ENCODE measurements at places on chromosomes 16 and 17.

- no peak for DNase-seq
Measured at GRCh38 chr17:58383892-58384462, 32.0 kb upstream of the SUPT4H1 start.

- no peak for DNase-seq
Measured at GRCh38 chr17:76481071-76481655, 13.8 kb downstream of the AANAT start.

DNA sequence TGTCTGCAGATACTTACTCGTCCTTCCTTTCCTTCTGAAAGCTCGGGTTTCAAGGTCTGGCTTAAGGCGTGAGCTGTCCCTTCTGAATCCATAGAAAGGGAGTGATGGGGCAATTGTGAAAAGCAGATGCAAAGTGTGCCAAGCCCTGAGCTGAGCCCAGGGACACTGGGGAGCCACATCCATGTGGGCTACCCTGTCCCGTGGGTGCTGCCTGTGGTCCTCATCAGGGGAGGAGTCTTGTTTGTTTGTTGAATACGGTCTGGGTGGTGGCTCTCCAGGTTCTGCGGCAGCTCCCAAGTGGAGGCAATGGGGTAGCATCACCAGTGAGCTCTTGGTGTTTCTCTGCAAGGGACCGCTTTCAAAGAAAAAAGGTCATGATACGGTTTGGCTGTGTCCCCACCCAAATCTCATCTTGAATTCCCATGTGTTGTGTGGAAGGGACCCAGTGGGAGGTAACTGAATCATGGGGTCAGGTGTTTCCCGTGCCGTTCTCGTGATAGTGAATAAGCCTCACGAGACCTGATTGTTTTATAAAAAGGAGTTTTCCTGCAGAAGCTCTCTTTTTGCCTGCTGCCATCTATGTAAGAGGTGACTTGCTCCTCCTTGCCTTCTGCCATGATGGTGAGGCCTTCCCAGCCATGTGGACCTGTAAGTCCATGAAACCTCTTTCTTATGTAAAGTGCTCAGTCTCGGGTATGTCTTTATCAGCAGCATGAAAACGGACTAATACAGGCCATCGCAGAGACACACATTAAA lies 1.0 kb upstream of the ALG1 start:
- DNase-seq, result no peak

DNA sequence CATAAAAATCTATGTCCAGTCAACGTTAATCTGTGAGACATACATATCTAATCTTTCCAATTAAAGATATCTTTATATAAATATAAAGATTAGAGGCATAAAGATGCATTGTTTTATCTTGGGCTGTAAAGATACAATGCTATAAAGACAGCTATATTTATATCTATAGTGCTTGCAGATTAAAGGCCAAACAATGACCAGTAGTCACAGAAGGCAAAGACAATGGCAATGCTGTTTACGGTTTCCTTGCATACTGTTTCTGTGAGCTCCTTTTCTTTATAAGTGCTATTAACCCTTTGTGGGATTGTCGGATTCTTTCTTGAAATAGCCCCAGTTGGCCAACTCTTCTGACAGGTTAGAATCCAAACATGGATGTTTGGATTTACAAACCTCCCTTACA lies 85.5 kb upstream of the SALL1 start:
- DNase-seq, result no peak

DNA sequence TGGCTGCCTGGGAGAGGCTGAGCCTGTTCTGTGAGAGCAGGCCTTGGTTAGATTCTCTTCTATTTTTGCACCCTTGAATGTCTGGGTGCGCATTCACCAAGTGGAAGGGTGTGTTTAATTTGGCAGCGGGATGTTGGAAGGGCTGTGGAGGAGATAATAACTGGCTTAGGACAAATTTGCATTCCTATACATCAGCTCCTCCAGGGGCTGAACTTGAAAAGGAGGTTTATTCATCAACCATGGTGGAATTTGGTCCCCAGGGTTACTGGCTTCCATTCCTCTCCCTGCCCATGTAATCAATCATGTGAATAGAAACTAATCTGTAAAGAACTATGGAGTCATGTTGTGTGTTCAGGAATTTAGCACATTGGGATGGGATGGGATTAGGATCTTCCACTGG lies 100.2 kb upstream of the FOXF1 start:
- DNase-seq, result no peak

DNA sequence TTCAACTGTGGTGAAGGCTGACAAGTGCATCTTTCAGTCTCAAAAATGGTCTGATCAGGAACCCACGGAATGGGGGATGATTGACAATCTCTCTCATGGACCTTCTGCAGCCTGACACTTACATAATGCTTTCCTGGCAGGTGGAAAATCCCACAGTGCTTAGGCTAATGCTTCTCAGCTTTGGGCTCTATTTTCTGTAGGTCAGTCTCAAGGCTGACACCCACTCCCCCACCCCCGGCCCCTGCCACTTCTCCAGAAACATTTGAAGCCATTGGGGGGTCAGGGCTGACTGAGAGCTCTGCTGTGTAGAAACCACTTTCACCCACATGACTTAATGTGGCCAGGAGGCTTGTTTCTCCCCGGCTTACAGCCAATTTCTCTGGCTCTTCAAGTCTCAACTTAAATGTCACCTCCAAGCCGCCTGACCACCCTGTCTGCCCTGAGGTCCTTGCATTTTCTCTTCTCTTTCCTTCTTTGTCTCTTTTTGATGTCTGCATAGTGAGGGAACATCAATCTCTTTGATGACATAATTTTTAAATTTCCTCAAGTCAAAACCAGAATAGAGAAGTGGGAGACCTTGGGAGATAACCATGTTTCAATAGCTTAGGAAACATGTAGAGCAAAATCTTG lies 16.7 kb upstream of the IRF8 start:
- no peak for DNase-seq

DNA sequence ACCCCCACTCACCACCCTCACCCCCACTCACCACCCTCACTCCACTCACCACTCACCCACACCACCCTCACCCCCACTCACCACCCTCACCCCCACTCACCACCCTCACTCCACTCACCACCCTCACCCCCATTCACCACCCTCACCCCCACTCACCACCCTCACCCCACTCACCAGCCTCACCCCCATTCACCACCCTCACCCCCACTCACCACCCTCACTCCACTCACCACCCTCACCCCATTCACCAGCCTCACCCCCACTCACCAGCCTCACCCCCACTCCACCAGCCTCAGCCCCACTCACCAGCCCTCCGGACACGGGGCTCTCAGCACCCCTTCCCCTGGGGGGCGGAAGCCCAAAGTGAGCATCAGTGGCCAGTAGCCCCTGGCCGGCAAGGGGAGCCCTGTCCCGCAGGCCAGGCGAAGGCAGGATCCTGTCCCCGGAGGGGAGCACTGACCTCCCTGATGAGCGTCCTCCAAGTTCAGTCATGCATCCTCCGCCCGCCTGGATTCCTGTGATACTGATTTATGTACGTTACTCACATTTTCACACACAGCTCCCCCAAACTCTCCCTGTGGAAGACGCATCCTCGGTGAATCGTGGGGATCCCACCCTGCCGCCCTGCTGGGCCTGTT lies 18.0 kb upstream of the C1QTNF8 start:
- DNase-seq, result no peak

GRCh38 chr16:25260416-25260815 lies 2.8 kb upstream of the ZKSCAN2 start:
- DNase-seq, result no peak

DNA sequence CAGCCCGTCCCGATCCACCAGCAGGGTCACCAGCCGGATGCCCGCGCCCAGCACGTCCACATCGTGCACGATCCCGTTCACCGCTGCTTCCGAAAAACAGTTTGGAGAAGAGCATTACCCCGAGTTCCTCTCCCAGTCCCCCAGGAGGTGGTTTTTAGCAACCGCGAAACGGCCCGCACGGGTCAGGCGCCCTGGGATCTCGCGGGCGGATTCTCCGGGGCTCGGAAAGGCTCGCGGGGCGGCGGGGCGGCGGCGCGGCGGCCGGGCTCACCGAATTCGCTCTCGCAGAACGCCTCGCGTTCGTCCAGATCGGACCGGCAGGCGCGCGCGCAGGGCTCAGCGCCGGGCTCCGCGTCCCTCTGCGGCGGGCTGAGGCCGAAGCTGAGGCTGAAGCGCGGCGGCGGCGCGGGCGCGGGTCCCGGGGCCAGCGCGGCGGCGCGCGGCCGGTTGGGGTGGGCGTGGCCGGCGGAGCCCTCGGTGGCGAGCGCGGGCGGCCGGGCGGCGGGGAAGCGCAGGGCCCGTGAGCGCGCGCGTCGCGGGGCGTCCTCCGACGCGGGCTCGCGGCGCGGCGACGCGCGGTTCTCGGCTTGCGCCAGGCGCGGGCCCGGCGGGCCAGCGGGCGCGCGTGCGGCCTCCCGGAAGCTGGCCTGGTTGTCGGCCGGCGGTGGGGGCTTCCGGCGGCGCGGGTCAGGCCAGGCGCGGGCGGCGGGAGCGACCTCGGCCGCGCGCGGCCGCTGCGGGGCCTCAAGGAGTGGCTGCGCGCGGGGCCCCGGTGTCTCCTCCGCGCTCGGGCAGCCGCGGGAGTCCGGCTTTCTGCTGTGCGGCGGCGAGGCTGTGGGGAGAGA lies 2.9 kb downstream of the C17orf58 start:
- DNase-seq, result peak; percentile 91

GRCh38 chr16:51072591-51072990 lies 78.5 kb downstream of the SALL1 start:
- DNase-seq, result no peak

GRCh38 chr16:56987692-56988091 lies 1.7 kb upstream of the NLRC5 start:
- no peak for DNase-seq

DNA sequence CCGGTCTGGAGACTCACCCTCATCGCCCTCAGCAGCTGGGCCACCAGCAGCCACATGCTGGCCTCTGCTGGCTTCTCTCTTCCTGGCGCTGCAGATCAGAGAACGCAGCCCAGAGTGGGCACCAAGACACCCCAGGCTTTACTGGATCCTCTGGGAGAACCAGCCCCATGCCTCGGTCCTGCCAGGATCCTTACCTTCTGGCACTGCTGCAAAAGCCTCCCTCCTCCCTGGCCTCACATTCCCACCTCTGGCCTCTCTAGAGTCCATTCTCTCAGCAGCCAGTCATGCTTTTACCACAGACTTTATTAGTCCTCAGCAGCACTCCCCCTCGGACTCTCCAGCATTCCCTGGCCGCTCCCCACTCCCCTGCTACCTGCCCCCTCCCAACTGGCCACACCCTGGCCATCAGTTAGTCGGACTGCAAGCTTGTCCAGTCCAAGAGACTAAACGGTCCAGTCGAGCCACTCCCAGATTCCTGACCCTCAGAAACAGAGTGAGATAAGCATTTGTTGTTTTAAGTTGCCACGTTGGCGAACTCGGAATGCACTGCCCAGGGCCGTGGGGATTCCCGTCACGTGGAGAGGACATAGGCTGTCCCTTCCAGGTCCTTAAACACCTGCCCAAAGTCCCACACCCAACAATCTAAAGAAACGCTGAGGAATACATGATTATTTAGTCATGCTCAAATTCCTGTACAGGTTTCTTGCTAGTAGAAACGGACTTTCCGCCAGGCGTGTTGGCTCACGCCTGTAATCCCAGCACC lies 5.9 kb upstream of the SPG7 start:
- no peak for DNase-seq

DNA sequence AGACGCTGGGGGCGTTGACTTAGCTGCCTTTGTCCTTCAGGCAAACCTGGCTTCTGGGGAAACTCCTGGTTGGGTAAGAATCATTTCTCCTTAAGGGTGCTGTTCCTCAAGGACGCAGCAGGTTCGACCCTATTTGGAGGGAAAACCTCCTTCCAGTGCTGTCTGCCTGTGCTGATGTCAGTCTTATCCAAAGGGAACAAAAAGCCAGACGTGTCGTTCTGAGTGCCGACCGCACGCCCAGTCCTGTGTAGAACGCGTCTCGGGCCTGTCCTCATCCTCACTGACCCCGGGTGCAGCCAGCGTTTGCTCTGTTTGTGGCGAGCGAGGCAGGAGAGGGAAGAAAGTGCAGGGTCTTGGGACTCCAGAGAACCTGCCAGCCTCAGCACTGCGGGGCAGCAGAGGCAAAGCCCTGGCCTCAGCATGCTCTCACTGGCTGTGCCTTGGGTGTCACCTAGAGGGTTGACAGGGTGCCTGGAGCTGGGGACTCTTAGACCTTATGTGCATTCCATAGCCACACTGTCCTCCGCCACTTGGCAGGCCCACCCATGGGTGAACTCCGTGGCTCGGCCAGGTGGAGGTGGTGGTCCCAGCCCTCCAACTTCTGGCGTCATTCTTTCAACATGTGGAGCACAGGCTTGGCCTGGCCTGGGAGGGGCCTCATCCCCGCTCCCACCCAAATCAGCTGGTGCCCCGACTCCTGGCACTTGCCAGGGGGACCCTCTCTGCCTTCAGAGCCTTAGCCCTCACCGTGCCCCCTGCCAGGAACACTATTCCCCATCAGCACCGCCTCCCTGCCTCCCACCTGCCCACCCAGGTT lies 6.0 kb downstream of the SNN start:
- no peak for DNase-seq

- no peak for DNase-seq
Measured at GRCh38 chr16:51225878-51226277, 74.8 kb upstream of the SALL1 start.

DNA sequence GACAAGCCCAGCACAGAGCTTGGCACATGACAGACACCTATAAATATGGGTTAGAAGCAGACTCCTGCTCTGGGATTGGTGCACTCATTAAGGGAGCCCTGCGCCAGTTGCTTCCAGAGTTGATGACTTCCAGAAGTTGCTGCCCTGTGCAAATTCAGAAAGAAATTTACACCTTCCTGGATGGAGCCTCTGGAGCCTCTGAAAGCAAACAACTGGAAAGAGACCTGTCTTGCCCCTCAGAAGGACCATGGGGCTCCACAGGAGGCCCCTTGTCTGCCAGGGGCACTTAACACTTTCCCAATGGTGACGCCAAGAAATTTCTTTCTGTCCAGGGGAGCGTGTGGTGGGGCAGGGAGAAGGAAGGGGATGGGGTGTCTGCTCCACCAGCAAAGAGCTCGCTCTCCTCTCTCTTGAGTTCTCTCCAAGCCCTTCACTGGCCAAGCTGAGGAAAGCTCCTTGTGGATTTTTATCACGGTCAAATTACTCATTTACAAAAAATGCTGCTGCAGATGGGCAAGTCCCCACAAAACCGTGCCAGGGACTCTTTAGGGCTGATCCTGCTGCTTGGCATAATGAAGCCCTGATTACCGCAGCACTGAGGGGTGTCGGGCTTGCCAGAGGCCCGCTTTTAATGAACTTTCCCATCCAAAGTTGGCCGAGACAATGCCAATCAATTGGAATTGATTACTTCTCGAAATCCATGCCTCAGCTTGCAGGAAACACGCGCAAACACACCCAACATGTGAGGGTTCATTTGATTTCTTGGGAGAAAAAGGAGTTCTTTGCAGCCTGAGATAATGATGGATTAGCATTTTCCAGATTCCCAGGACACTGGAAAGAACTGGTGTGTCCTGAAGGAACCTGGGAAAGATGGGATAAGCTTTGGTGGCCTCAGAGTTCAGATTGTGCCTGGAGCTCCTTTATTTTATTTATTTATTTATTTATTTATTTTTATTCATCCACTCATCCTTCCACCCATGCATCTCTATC lies 583.6 kb upstream of the CDH5 start:
- no peak for DNase-seq

All from K562 (cell line).